IPS DF 6.9 (cell line): ENCODE measurements at places on chromosomes 11 and 22.

DNA sequence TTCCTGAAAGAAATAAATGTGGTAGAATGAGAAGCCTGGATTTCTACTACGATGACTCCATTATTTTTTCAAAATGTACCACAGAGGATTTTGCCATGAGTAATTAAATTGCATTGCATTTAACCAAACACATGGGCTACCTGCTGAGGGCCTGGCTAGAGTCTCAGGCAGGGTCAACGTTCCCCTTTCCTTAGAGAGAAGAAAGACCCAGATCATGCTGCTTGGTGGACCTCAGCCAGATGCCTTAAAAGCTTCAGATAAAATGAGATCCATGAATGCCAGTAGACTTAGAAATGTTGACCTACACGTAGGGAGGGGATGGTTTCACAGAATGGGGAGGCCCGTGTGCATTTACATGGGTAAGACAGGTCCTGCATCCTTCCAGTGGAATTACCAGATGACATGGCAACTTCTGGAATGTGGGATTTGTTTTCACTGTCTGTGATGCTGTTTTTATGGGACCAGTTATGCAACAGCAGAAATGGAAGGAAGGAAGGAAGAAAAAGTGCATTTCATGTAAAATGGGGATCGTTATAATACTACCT, 1069.4 kb downstream of the NTM start:
- DNase-seq = no peak

- DNase-seq = no peak
Observed at GRCh38 chr22:47205554-47205953, 443.1 kb downstream of the TBC1D22A start.

GRCh38 chr11:35165423-35166368, 26.7 kb downstream of the CD44 start:
- no peak for DNase-seq

- no peak for DNase-seq
Observed at GRCh38 chr22:37487571-37487970, 1.4 kb upstream of the MFNG start.
